ENCODE measurements at places on chromosomes 7 and 10. TPM values are rescaled to one million over a fixed set of nuclear protein-coding genes. Genes with fewer than 3 reads are reported as not detected.

Gene MPP7
- total RNA-seq: 5.6 TPM

Gene LIPN
- not detected for total RNA-seq

Gene GPC2
- 57.9 TPM for total RNA-seq

Gene CRYGN
- not detected for total RNA-seq

Gene TET1
- total RNA-seq: 41.6 TPM

Gene PPP1R17
- total RNA-seq: 4.4 TPM

Gene AIFM2
- 1.4 TPM for total RNA-seq

Gene CALHM3
- total RNA-seq: not detected

Gene IQUB
- 8.2 TPM for total RNA-seq

Gene CPN1
- total RNA-seq: not detected

Gene ATG9B
- 3.9 TPM for total RNA-seq

Gene ELFN1
- 6.5 TPM for total RNA-seq

Gene SLC26A3
- 0.54 TPM for total RNA-seq

Gene WAC
- 130 TPM for total RNA-seq

Gene GDF10
- 13.6 TPM for total RNA-seq

GRCh38 chr7:137642472-137642871, 204.3 kb downstream of the DGKI start:
- DNase-seq: no peak

DNA sequence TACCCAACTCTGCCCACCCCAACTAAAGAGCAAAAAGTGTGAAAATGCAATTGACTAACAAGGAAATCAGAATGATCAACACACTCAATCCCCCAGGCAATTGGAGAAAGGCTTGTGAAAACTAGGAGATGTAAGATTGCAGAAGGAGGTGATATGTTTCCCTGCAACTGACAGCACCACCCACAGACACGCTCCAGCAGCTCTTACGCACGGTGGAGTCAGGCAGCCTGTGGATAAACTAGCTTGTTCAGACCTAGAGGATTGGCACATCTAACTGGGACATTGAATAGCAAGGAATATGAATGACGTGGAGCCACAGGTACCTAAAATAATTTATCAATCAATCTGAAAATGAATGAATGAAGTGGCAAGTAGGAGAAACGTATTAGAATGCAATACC, 125.7 kb upstream of the MYO3A start:
- DNase-seq: no peak

DNA sequence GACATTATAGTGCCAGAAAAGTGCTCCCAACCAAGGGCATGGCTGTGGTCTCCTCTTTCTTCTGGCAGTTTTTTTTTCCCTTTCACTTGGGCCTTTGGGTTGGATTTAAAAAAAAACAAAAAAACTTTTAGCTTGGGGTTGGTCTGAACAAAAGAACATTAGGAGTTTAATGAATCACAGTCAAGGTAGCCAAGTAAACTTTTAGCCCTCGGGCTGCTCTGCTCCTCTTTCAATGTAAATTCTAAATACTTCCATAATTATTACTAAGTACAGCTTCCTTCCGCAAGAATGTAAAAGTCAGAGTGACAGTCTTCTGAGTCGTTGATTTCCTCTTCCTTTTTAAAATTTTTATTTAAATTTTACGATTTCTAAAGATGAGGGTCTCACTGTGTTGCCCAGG, 79.2 kb downstream of the NRF1 start:
- no peak for DNase-seq

DNA sequence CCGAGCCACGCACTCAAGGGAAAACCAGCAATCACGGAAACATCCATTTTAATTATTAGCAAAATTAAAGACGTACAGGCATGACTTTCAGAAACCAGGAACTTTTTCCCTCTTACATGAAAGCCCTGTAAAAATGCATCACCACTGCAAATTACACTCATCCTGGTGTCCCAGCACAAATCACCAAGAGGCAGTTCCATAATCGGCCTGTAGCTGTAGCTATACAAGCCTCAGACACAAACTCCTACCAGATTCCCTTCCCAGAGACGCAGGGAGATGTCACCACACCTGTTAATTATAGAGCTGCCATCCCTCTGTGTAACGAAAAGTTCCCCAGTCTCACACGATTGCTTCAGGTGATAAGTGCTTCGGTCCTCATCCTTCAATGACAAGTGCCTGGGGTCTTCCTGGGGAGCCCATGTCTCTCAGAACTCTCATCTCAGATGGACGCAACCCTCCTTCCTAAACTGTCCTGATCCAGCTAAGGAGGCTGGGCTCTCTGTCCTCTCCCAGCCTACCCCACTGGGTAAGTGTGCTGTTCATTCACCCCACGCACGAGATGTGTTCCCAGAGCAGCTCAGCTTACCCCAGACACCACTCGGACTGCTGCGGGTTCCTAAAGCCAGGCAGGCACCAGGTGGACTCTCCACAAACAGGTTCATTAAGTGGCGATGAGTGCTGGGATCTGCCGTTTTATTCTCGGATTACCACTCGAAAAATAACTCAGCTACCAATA, 5.9 kb downstream of the FGFR2 start:
- no peak for DNase-seq

DNA sequence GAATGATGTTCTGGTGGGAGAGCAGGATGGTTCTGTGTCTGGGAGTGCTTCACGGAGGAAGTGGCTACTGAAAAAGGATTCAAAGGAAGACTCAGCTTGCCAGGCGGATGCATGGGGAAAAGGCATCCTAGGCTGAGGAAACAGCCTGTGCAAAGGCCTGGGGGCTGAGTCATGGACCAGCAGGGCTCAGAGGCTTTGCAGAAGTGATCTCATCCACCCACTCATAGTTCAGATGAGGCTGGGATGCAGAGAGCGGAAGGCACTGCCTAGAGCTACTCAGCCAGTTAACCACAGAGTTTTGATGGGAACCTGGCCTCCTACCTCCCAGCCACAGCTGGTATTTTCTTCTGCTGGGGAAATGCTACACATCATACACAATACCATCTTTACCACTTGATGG, 15.8 kb upstream of the ADAMTS14 start:
- no peak for DNase-seq

- DNase-seq: no peak
Measured at GRCh38 chr10:43287056-43288007, 20.5 kb upstream of the RASGEF1A start.

GRCh38 chr7:25862261-25863004, 289.6 kb upstream of the NFE2L3 start:
- no peak for DNase-seq

DNA sequence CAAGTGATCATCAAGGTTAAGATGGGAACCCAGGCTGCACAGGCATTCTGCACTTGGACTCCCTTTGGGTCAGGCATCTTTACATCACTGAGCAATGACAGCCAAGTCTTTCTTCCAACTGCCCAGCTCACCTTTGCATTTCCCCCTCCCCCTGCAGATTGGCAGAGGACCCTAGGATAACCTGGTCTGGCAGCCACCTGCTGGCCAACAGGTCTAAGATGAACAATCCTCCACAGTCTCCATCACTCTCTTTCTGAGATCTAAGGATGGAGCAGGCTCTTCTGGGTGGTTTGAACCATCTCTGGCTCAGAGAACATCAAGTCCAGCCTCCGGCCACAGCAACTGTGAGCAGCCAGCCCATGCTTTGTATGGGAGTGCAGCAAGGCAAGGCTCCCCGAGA, 75.8 kb downstream of the RAB11FIP2 start:
- no peak for DNase-seq

DNA sequence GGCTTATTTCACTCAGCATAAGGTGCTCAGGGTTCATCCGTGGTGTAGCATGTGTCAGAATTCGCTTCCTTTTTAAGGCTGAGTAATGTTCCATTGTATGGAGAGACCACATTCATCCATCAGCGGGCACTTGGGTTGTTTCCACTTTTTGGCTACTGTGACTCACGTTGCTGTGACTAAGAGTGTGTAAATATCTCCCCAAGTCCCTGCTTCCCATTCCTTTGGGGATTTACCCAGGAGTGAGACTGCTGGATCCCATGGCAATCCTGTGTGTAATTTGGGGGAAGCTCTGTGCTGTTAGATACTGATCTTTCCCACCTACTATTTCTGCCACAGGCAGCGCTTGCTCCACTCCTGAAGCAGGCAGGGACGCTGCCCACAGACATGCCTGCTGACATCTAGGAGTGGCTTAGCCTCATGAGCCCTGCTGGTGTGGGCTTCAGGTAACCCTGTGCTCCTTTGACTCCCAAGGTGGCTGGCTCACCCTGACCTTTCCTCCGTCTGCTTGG, 346.0 kb downstream of the FRMD4A start:
- DNase-seq: no peak

DNA sequence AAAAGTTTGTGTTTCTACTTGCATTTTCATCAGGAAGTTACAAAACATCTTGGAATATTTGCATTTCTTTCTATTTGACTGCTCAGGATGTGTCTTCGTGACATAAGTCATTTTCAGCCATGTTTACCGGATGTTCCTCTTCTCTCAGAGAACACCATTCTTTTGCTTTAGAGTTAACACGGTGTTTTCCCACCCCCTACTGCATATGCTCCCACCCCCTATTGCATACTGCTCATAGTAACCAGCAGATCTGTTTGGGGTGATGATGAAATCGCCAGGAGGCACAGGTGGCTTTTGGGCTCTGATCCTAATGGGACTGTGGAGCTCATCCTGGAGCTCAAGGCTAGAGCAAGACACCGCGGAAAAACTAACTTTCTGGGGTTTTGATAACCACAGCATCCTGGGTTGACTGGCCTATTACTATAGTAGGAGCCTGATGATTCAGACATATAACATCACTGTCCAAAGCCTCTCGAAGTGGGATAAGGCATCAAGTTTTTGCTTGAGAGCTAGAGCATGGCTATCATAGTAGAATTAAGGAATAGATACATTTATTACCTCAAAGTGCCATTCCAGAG, 65.1 kb upstream of the BET1 start:
- DNase-seq: no peak

GRCh38 chr10:120689777-120690529, 161.2 kb upstream of the WDR11 start:
- DNase-seq: no peak

DNA sequence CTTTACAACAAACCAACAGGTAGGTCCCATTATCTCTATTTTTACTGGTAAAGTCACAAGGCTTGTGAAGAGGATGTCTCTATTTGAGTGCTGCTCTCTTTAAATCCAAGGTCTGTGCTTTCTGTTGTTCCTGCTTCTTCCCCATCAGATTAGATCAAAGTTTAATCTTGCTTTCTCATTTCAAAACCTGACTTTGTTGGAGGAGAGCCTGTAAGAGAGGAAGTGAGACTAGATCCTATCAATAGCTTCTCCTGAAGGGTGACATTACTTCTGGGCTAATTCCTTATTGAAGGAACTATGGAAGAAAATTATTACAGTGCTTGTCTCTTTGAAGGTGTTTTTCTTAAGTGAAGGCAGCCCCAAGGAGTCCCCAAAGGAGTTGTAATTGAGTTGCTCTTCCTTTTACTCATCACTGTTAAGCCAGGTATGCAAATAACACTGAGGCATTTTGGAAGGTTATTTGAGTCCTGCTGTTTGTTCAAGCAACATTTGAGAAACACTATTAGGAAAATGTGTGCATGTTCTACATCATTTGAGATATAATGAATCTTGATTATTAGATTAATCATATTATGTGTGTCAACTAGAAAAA, 146.2 kb upstream of the MBL2 start:
- no peak for DNase-seq

DNA sequence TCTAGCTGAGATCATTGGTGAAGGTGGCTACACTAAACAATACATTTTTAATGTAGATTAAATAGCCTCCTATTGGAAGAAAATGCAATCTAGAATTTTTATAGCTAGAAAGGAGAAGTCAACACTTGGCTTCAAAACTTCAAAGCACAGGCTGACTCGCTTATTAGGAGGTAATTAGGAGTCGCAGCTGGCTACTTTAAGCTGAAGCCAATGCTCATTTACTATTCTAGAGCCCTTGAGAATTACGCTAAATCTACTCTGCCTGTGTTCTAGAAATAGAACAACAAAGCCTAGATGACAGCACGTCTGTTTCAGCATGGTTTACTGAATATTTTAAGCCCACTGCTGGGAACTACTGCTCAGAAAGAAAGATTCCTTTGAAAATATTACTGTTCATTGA, 101.6 kb upstream of the EEPD1 start:
- DNase-seq: no peak

DNA sequence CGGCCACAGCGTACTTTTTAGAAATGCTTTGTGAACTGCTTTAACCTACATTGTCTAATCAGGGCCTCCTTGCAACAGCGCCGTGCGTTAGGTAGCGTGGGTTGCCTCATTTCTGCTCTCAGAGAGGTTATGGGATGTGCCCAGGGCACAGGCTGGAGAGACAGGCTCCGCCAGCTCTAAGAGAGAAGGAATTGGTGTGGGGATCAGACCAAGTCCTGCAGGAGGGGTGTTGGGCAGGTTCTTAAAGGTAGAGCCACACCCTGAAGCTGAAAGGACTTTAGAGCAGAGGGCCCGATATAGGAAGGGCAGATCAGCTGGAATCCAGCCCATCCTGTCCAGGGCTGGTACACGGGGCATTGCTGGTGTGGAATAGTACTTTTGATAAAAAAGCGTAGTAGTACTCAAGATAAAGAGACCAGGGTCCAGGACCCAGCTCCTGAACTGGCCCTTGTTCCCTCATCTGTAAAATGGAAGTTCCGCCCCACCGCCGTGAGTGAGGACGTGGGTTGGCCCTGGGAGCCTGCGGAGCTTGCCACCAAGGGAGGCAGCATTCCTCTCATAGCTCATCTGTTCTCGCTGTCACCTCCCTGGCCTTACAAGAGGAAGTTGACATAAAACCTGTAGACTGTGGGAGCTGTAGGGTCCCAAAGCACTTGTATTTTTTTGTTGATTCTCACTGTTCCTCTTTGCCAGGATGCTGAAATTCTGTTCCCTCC, 37.2 kb downstream of the TMEM120A start:
- DNase-seq: no peak

GRCh38 chr7:106193661-106194060, 81.5 kb upstream of the SYPL1 start:
- DNase-seq: no peak

DNA sequence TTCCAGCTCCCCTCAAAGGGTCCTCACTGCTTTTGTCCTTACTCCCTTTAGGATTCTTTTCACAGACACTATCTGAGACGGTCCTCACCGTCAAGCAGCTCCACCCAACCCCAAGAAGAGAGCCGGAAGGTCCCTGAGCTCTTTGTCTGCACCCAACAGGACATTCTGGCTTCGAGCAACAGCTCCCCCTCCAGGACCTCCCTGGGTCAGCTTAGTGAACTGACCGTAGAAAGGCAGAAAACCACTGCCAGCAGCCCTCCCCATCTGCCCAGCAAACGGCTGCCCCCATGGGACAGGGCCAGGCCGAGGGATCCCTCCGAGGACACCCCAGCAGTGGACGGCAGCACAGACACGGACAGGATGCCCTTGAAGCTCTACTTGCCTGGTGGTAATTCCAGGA, 19.9 kb downstream of the MINDY4 start:
- no peak for DNase-seq

- no peak for DNase-seq
Measured at GRCh38 chr10:32000937-32001336, 55.3 kb downstream of the KIF5B start.

DNA sequence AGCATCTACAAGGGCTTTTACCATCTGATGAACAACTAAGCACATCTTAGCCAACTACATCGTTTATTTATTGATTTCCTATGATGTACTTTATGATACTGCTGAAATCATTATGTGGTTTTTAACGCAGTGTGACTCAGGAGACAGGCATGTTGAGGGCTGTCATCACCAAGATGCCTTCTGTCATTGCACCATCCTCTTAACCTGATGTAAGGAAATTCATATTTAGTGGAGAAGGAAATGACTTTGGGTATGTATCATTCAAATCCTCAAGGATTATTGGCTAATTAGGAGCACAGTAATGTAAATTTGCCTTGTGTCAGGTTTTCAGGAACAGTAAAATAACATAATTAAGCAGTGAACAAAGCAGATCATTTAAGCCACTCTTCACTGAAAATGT, 138.5 kb upstream of the MGMT start:
- no peak for DNase-seq

GRCh38 chr7:29596593-29597178, 33.1 kb downstream of the PRR15 start:
- no peak for DNase-seq
